ENCODE measurements at places on chromosomes 3 and 15.

DNA sequence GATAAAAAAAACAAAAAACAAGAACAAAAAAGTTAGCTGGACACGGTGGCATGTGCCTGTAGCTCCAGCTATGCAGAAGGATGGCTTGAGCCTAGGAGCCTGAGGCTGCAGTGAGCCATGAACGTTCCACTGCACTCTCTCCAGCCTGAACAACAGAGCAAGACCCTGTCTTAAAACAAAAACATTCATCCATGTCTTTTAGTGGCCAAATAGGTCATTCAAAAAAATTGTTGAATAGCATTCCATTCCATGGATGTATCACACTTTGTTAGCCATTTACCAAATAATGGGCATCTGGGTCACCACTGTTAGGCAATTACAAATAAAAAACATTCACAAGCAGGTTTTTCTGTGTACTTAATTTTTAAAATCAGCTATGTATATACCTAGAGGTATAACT lies 139.7 kb downstream of the STAG1 start:
- DNase-seq = no peak

- no peak for DNase-seq
Measured at GRCh38 chr3:30847592-30847991, 46.9 kb downstream of the GADL1 start.

GRCh38 chr3:182183716-182184430 lies 472.1 kb downstream of the SOX2 start:
- DNase-seq = peak; percentile 14

GRCh38 chr3:52364322-52365035 lies 48.4 kb downstream of the DNAH1 start:
- no peak for DNase-seq

GRCh38 chr15:58864602-58865424 lies 68.7 kb downstream of the SLTM start:
- no peak for DNase-seq

Measured in A172 (cell line).